ENCODE measurements at places on chromosomes 2 and 18.

DNA sequence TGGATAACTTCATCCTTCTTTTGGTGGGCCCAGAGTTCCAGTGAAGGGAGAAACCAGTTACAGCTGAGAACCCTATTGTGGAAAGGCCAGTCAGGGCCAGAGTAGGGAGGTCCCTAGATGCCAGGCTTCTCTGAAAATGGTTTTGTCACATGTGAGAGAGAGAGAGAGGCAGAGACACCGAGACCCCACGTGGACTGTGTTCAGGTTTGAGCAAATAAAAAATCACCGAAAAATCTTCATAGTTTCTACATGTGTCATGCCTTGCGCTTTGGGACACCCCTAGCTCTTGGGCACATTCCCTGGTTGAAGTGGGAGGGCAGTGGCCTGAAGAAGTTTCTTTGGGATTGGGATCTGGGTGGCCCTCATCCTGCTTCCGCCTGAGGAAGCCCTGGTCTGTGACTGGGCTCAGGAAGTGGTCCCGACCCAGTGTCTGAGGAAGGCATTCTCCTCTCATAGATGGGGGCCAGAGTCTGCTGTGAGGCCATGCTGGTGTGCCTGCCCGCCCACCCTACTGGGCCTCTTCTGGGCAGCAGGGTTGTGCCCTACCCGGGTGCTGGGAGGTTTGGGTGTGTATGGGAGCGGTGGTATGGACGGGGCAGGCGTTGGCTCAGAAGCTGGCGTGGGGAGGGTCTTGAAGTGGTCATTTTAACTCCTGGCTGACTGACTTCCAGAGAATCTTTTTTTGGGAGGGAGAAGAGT lies 16.1 kb downstream of the NCK2 start:
- DNase-seq = no peak

- DNase-seq = no peak
Observed at GRCh38 chr2:110940376-110940910, 180.3 kb upstream of the BCL2L11 start.

DNA sequence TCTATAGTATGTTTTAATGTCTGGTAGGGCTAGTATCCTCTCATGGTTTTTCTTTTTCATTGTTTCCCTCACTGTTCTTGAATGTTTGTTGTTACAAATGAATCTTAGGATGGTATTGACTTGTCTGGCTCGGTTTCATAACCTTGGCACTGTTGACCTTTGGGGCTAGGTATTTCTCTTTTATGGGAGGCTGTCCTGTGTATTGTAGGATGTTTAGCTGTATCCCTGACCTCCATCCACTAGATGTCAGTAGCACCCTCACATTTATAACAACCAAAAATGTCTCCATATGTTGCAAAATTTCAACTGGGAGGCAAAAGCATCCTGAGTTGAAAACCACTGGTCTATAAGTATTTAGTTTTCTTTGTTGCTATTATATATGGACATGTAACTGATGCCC lies 7.0 kb upstream of the AOX1 start:
- no peak for DNase-seq

DNA sequence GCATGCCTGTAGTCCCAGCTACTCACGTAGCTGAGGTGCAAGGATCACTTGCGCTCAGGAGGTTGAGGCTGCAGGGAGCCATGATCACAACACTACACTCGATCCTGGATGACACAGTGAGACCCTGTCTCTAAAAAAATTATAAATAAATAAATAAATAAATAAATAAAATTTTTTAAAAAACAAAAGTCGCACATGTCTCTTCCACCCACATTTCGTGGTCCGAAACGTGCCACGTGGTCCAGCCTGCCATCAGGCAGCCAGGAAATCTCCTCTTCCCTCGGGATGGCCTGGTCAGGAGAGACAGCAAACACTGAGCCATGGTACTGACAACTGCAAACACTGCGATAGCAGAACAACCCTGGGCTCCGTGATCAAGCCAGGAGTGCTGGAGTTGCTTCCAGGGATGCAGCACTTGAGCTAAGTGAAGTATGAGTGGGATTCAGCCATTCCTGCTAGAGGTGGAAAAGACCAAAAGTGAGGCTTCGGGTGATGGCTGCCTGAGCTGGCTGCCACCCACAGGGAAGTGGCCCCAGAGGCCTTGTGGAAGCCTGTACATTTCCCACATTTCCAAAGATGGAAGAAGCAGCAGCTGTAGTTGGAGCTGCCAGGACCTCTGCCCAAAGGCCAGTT lies 193.1 kb downstream of the SMAD2 start:
- DNase-seq = no peak

- no peak for DNase-seq
Observed at GRCh38 chr18:40883271-40883670, 1071.8 kb upstream of the PIK3C3 start.

GRCh38 chr2:209160800-209161588 lies 262.9 kb upstream of the MAP2 start:
- DNase-seq = no peak
